ENCODE measurements at places on chromosomes 4 and X. TPM values are rescaled to one million over a fixed set of nuclear protein-coding genes. Genes with fewer than 3 reads are reported as not detected.

SOX3 gene
- total RNA-seq = not detected

CCNI gene
- 267 TPM for total RNA-seq

F8 gene
- 16.1 TPM for total RNA-seq

LRAT gene
- total RNA-seq = 3.9 TPM

GLRA2 gene
- total RNA-seq = not detected

ITIH6 gene
- total RNA-seq = 1.3 TPM

FANCB gene
- 2.6 TPM for total RNA-seq

SCML2 gene
- 1.8 TPM for total RNA-seq

- DNase-seq = no peak
Observed at GRCh38 chr4:4868758-4869723, 9.6 kb downstream of the MSX1 start.

DNA sequence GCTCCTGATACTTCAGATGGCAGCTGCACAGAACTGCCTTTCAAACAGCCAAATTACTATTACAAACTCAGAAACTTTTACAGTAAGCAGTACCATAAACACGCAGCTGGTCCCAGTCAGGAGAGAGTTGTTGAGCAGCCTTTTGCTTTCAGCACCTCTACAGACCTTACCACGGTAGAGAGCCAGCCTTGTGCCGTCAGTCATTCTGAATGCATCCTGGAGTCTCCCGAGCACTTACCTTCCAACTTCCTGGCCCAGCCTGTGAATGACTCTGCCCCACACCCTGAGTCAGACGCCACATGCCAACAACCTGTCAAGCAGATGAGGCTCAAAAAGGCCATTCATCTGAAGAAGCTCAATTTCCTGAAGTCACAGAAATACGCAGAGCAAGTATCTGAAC lies 12.4 kb downstream of the ZBTB49 start:
- no peak for DNase-seq

DNA sequence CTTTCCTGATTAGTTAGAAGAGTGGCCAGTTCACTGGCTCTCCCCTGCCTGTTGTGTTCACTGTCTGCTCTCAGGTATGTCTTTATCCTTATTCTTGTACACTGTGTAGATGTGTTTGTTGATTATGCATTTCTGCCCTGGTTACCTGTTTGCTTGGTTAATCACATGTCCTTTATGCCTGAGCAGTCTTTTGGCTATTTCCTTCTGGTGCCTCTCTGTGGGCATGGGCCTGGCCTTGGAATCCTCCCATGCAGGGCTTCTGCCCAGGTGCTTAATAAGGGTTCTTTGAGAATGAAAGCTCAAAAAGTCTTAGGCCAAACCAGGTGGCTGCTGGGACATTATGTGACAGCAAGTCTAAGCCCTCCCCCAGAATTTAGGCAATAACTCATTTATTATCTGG lies 26.5 kb downstream of the OTUD6A start:
- DNase-seq = no peak

- no peak for DNase-seq
Observed at GRCh38 chr4:95170176-95170575, 378.6 kb downstream of the UNC5C start.

- DNase-seq = no peak
Observed at GRCh38 chrX:19886883-19887531, 393 bp downstream of the SH3KBP1 start.

GRCh38 chrX:155819525-155819924 lies 61.6 kb upstream of the VAMP7 start:
- DNase-seq = no peak

GRCh38 chrX:78011846-78012245 lies 42.4 kb upstream of the PGAM4 start:
- no peak for DNase-seq

GRCh38 chrX:150234126-150234525 lies 129.0 kb upstream of the MAMLD1 start:
- DNase-seq = no peak

- DNase-seq = no peak
Observed at GRCh38 chr4:110830461-110830860, 207.6 kb upstream of the PITX2 start.

DNA sequence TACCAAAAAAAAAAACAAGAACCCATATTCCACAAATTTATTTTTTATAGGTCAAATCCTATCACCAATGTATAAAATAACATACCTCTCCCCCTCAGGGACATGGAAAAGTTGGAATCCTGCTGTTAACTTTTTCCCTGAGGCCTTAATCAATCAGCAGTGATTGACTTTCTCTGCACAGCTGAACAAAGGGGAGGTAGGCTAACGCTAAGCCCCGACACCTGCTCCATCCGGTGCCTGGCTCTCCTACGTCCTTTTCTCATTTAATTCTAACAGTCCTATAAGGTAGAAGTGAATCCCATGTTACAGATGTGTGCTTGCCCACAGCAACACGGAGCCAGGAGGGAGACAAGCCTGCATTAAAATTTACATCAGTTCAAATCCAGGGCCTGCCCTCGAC lies 2.8 kb downstream of the CENPU start:
- no peak for DNase-seq

- DNase-seq = no peak
Observed at GRCh38 chr4:83297548-83298260, 13.1 kb upstream of the COQ2 start.

DNA sequence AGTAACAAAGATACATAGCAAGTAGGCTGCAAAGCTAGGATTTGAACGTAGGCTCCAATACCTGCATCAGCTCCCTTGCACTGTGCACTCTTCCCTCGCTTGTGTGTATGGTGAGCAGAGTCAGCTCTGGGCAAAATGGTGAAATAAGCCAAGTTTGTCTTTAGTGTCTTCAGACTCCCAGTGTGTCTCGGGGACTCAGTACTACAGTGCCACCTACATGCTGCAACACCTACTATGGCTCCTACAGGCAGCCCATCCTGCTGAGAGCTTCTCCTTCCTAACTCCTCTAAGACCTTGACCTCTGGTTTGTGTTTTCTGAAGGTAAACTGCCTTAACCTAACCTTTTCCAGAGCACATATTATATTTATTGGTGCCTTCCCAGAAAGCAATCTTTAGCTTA lies 42.5 kb downstream of the RTL9 start:
- no peak for DNase-seq

GRCh38 chrX:109774706-109775105 lies 41.6 kb upstream of the ACSL4 start:
- DNase-seq = no peak

DNA sequence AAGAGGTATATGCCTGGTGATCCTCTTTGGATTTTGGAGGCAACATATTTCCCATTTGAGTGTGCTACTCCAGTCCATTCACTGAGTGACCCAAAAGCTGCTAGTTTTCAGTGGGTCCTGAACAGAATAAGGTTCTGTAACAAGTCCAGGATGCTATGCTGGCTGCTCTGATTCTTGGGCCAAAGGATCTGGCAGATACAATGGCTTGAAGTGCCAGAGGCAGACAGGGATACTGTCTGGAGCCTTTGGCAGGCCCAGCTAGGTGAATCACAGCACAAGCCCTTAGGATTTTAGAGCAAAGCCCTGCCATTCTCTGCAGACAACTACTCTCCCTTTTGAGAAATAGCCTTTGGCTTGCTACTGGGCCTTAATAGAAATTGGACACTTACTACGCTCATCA lies 40.6 kb downstream of the DCHS2 start:
- no peak for DNase-seq

- no peak for DNase-seq
Observed at GRCh38 chr4:177080388-177080787, 229.3 kb upstream of the NEIL3 start.

- no peak for DNase-seq
Observed at GRCh38 chr4:173420801-173421200, 21.9 kb upstream of the SCRG1 start.

DNA sequence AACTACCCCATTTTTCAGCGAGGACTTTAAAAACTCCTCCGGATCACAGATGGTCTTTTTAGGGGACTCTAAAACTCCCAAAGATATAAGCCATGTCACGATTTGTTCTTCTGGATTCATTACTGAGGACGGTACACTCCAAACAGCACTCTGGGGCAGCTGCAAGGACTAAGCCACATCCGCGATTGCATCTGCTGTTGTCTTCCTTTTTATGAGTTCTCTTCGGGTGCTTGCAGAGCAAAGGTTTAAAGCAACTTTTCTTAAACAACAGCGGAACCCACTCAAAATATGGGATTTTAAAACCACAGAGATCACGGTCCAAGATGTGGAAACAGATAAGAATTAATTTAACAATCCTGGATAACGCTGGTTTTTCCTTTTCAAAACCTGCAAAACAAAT lies at the start of gene ARHGEF6:
ARHGEF6 (minus strand) TSS at position 170 of the 400 bp plus-strand sequence; CDS start at position 120, 50 bp downstream.
- no peak for DNase-seq

DNA sequence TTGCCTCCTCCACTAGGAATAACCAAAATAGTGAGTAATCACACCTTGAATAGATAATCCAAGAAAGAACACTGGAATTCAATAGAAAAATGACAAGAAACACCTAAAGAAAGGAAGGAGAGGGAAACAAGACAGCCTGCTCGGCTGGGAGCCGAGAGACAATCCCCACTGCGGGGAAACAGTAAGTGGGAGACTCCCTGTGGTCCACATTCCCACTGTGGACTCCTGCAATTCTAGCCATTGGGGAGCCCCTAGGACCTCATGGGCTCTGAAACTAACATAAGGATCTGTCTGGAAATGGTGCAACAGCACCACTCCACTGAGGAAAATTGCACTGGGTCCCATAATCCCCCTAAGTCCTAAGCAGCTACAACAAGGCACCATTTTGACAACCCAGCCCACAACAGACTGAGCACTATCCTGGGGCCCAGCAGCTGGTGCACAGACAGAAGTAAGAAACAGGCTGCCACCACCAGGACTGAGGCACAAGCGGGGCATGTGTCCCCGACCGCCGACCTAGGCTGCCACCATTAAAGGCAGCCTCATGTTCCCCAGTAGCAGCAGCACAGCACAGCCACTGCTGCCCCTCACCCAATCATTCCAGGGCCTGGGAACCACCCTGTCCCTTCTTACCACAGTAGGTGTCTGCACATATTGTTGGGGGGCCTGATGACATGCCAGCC lies 14.2 kb downstream of the LRBA start:
- no peak for DNase-seq

GRCh38 chrX:40651620-40652223 lies 4.4 kb upstream of the CXorf38 start:
- DNase-seq = peak; percentile 72

- DNase-seq = no peak
Observed at GRCh38 chr4:15159477-15160019, 157.3 kb downstream of the CPEB2 start.

DNA sequence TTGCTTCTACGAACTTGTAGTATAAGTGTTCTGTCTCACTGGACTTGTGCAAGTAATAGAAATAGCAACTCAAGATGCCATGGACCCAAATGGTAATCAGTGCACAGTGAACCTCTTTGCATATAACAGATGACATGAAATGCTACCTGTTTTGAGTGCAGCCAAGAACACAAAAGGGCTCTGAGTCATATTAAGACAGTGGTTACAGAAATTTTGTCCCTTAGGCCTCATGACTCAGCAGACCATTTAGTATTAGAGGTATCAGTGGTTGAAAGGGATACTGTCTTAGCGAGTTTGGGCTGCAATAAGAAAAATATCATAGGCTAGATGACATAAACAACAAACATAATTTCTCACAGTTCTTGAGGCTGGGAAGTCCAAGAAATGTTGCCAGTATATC lies 502.9 kb upstream of the PCDH10 start:
- DNase-seq = no peak

GRCh38 chrX:3697701-3698279 lies 15.7 kb downstream of the PRKX start:
- peak; percentile 53 for DNase-seq

- no peak for DNase-seq
Observed at GRCh38 chr4:109266891-109267290, 35.6 kb downstream of the COL25A1 start.

DNA sequence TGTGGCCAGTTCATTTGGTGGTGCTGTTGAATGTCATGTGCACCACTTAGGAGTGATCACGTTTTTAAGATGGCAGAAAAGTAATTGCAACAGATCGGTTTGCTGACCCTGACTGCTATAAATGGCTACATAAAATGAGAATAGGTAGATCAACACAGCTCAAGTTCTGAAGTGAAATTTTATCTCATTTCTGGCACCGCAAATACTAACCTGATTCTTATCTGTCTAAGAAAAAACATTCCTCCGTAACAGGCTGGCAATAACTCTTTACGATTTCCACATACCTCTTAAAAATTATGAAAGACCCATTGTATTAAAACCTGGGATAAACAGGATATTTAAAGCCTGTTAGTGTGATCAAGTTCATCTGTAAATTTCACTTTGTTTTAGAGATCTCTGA lies 387.5 kb downstream of the PDGFC start:
- no peak for DNase-seq

- no peak for DNase-seq
Observed at GRCh38 chr4:173269280-173269679, 64.9 kb downstream of the HMGB2 start.

- DNase-seq = no peak
Observed at GRCh38 chr4:139017861-139018260, 2.3 kb downstream of the NOCT start.

DNA sequence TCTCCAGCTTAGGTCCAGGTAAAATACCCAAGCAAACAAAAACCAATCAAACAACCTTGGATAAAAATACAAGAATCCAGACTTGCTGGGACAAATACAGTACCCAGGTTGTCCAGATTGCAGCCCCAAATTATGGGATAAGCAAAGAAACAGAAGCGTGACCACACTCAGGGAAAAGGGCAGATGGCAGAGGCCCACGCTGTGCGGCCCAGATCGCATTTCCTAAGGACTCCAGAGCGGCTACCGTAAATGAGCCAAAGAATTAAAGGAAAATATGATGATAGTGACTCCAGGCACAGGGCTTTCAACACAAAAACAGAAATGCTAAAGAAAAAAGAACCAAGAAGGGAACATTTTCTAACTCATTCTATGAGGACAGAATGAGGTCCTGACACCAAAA lies 50.3 kb downstream of the FGFRL1 start:
- no peak for DNase-seq

GRCh38 chrX:38612281-38612680 lies 50.9 kb downstream of the TSPAN7 start:
- DNase-seq = no peak

- no peak for DNase-seq
Observed at GRCh38 chr4:80259012-80259411, 7.5 kb upstream of the FGF5 start.

DNA sequence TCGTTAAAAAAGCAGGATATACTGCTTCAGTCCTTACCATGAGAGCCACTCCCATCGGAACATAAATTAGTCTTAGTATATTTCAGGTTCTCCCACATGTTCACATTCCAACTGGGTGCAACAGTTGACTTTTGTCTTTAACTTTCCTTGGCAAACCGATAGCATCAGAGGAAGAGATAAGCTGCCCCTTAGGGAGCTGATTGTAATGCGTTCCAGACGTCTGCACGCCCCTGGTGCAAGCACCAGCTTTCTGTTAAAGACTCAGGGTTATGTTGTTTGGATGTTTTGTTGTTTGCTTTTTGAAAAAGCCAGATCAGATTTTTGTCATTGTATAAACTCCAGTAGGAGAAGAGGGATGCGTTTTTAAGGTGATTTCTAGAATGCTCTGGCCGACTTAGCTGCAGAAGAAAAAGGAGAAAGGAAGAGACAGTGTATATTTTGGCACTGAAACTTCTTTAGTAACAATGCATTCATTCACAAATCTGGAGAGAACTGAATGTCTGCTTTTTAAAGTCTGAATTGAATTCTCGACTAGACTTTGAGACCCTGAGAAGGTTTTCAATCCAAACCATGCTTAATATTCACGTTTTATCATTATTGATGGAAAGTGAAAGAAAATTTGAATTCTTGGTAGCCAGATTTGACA lies 160.9 kb downstream of the CBR4 start:
- no peak for DNase-seq
